Naive B cell (primary cell): ENCODE measurements at places on chromosomes 5 and 9. TPM values are rescaled to one million over a fixed set of nuclear protein-coding genes. Genes with fewer than 3 reads are reported as not detected.

The TAF1L gene
- polyA plus RNA-seq = not detected

- no peak for DNase-seq
Measured at GRCh38 chr5:39226558-39226957, 7.2 kb upstream of the FYB1 start.

DNA sequence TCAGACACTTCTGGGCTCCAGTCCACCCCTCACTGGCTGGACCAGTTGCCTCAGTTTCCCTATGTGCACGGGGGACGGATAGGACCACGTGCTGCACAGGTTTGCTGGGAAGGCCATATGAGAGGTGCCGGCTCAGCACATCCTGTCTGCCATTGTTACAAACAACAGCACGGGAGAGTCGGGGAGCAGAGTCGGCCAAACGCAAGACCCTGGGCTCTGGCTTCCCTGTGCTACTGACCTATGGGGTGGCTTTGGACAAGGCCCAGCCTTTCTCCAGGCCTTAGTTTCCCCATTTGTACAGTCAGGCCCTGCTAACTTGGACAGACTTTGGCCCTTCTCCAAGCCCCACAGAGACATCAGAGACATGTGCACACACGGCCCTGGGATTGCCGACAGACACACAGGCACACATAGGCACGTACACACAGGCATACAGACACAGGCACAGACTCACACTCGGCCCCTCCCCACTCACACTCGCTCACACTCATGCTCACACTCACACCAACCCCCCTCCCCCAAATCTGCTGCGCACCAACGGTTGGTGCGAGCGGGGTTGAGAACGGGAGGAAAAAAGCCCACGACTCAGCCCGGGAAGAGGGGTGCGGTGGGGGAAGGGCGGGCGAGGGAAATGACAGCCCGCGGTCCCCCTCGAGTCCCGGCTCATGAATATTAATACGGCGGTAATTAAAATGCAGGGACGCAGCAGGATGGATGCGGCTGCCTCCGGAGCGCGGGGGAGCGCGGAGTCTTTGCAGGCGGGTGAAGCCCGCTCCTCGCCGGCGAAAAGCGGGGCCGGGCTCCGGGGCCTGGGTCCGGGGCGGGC, 133.0 kb downstream of the C9orf50 start:
- no peak for DNase-seq

DNA sequence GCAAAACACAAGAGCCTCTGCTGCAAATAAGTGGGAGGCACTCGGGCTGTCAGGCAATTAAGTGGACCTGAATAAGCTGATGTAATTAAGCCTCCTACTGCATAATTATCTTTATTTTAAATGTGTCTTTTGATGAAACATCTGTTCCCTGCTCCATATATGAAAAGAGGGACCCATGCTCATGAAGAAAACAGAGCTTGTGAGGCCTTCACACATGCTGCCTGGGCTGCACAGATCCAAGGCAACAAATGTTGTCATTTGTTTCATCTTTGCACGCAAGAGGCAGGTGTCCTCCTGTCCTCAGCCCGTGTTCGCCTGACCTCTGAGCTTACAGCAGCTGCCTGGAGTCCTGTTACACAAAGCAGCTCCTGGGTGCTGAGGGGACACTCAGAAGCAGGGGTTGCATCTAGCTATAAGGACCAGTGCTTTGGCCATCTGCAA, 381.1 kb downstream of the ZNF608 start:
- no peak for DNase-seq

DNA sequence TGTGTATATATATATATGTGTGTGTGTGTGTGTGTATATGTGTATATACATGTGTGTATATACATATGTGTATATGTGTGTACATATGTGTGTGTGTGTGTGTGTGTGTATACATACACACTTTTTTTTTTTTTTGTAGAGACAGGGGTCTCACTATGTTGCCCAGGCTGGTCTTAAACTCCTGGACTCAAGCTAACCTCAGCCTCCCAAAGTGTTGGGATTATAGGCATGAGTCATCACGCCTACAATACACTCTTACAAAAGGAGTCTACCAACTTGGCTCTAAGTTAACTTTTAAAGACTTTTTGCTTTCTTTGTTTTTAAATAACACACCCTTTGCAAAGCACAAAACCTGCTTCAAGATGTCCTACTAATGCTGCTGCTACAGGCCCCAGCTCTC, 2.1 kb downstream of the C9orf78 start:
- DNase-seq = no peak

- DNase-seq = no peak
Measured at GRCh38 chr5:14715481-14715880, 51.0 kb downstream of the OTULIN start.

DNA sequence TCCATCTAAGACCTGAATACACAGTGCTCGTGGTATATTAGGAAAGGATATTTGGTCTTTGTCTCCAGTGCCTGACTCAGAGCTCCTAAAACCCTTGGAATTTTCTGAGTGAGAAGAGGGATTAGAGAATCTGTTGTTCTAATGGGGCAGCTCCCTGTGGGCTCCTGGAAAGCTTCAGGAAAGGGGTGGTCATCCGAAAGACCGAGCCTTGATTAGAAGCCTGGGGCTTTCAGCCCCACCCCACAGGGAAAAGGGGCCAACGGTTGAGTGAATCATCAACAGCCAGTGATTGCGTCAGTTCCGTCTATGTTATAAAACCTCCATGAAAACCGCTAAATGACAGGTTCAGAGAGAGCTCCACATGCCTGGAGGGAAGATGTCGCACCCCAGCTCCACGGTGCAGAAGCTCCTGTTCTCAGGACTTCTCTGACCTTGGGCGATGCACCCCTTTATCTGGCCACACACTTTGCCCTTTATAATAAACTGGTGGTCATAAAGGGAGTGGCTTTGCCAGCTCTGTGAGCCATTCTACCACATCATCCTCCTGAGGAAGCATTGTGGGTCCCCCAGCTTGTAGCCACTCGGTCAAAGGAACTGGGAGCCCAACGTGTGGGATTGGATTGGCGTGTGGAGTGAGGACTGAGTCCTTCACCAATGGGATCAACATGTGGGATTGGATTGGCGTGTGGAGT, 71.0 kb upstream of the ICE1 start:
- DNase-seq = no peak

- DNase-seq = no peak
Measured at GRCh38 chr5:31500256-31500655, 31.6 kb downstream of the DROSHA start.
